ENCODE measurements at places on chromosomes 7 and 10.

DNA sequence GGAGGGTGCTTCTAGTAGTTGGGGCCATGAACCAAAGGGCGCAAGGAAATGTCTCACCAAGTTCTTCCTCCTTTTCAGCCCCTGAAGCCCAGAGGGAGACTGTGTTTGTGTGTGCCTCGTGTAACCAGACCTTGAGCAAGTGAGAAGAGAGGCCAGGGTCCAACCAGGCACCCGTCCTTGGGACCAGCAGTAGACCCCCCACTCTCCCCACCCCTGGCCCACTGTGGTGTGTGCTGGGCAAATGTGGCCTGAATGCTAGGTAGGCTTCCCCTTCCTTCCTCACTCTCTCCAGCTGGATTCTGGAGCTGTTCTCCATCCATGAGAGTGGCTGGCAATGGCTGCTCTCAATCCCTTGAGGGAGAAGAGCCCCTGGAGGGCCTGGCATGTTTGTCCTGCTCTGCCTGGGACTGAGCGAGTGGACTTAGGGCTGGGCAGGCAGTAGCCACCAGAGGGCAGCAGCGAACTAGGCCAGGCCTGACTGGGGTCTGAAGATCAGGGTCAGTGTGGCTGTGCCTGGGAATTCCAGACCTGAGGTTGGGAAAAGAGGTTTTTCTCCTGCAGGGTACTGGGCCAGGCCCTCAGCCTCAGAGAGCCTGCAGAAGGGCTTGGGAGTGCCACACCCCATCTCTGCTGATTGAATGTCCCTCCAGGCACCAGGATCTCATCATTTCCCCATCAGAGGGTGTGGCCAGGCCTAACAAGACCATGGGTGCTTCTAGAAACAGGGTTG lies 12.5 kb downstream of the SFRP5 start:
- peak; percentile 20 for DNase-seq

DNA sequence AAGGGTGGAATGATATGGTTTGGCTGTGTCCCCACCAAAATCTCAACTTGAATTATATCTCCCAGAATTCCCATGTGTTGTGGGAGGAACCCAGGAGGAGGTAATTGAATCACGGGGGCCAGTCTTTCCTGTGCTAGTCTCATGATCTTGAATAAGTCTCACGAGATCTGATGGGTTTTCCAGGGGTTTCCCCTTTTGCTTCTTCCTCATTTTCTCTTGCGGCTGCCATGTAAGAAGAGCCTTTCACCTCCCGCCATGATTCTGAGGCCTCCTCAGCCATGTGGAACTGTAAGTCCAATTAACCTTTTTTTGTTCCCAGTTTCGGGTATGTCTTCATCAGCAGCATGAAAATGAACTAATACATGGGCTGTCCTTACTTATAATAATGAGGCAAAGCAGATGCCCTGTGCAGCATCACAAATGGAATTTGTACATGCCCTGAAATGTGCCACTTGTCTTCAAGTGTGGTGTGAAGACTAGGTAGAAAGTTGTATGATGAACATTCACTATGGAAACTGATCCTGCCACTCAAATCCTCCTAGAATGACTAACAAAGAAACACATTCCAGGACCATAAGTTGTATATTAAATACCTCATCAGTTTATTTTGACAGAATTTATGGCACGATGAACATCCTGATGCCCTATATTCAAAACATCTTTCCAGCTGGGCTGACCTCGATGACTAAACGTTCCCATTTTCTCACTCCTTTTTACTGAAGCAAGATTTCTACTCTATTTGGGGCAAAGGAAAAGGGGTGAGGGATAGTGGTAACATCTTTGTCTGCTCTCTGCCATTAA lies 122.8 kb upstream of the CTTNBP2 start:
- DNase-seq, result no peak

GRCh38 chr7:50655020-50655419 lies 89.8 kb upstream of the DDC start:
- DNase-seq, result no peak

DNA sequence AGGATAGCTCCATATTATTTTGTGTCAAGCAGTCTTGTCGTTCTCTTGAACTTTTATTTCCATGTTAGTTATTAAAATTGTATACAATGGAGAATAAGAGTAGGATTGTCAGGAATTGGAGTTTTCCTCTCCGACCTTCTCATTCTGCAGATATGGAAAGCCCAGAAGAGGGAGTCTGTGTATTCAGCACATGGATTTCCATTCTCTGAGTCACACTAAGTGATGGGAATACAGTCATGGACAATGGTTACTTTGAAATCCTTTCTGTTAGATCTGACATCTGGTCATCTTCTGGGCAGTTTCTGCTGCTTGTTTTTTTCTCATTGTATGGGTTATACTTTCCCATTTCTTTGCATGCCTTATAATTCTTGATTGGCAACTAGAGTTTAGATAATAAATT lies 5.0 kb upstream of the TASOR2 start:
- DNase-seq, result no peak

GRCh38 chr10:120112809-120113208 lies 220.3 kb downstream of the SEC23IP start:
- DNase-seq, result no peak

Data from forelimb muscle (tissue), 1 donor.